ENCODE measurements at places on chromosomes 12 and 14.

DNA sequence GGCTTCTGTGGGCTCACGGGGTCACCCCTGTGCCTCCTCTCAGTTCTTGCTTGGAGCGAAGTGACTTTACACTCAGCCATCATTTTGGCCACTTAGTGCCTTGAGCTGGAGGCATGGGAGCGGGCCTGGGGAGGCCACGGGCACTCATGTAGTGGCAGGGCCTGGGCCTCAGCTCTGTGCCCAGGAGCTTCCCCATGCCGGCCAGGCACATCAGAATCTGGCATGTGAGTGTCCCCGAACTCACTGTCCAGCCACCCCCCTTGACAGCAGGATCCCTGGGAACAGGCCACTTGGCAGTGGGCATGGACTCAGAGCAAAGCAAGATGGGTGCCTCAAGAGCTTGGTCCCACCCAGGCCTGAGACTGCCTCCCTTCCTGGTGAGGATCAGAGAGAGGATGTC lies 29.5 kb downstream of the DDX51 start:
- no peak for DNase-seq

- DNase-seq = no peak
Measured at GRCh38 chr12:46965880-46966279, 113.5 kb upstream of the PCED1B start.

DNA sequence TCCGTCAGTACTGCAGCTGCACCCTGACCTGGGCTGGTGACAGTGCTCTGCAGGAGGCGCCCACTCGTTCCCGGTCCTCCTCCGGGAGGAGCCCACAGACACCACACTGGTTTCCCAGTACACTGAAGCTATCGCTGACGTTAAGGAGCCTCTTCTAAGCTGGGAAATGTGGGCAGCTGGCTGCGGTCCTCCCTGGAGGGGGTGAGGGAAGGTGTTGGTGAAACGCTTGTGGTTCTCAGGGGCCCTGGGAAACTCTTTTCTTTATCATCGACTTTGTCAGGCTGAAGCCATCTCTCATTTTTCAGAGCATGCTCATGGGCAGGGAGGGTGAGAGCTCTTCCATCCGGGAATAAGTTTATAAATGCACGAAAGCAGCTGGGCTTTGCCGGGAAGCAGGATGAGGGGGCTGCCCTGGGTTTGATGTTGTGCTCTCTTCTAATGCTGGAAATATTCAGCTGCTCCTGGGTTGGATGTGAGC lies 176.0 kb downstream of the CHST11 start:
- DNase-seq = no peak

DNA sequence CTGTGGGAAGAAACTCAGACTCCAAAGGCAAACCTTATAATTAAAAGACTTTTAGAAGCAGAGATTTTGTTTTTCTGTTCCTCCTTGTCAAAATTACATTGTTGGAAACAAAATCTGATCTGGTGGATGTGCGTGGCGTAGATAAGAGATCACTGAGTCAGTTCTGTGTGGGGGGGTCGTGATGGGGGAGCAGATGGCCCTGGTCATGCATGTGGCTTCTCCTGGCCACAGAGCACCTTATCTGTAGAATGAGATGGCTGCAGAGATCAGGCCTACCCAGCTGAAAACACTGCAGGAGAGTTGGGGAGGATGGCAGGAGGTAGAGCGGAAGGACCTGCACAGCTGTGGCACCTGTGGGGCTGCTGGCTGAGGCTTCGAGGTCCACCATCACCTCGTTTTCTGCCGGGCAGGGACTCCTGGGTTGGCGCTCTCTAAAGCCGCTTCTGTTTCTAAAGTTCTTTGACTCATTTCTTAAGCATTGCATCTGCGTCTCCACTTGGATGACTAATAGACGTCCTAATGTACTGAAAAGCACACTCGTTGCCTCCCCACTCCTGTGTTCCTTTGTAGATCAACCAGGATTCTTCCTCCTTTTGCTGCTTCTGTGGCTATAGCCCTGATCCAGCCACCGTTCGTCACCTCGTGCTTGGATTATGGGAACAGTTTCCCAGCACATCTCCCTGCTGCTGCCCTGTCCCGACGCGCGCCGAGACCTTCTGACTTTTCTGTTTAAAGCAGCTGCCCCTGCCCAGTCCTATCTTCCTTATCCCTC lies 93.4 kb downstream of the TSPAN9 start:
- DNase-seq = no peak

- DNase-seq = no peak
Measured at GRCh38 chr14:64730061-64730440, 25.8 kb downstream of the PLEKHG3 start.

- DNase-seq = no peak
Measured at GRCh38 chr14:74956027-74956279, 556 bp upstream of the PGF start.

- no peak for DNase-seq
Measured at GRCh38 chr14:104220215-104221070, 82.1 kb downstream of the KIF26A start.

GRCh38 chr12:131528144-131528543 lies 182.7 kb upstream of the SFSWAP start:
- DNase-seq = no peak

GRCh38 chr12:64825143-64826021 lies 935 bp downstream of the TBC1D30 start:
- DNase-seq = no peak

- no peak for DNase-seq
Measured at GRCh38 chr12:62075870-62076269, 184.3 kb upstream of the USP15 start.

DNA sequence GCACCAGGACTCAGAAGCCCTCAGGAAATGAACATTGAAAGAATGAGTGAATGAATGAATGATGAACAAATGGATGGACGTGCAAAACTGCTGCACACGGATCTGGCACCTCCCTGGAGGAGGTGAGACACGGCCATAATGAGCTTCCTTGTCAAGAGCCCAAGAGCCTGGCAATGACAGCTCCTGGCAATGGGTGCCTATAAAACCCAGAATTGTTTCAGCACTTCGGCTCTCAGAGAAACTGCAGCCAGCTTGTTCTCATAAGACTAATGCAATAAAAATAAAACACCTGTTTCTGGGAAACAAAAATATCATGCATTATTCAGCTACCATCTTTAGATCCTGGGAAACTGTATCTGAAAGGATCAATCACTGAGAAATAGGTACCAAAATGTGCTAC lies 200.5 kb upstream of the SFSWAP start:
- no peak for DNase-seq

- DNase-seq = no peak
Measured at GRCh38 chr12:46699986-46700385, 125.8 kb downstream of the SLC38A4 start.

- no peak for DNase-seq
Measured at GRCh38 chr12:69243099-69244084, 4.0 kb downstream of the CPSF6 start.

DNA sequence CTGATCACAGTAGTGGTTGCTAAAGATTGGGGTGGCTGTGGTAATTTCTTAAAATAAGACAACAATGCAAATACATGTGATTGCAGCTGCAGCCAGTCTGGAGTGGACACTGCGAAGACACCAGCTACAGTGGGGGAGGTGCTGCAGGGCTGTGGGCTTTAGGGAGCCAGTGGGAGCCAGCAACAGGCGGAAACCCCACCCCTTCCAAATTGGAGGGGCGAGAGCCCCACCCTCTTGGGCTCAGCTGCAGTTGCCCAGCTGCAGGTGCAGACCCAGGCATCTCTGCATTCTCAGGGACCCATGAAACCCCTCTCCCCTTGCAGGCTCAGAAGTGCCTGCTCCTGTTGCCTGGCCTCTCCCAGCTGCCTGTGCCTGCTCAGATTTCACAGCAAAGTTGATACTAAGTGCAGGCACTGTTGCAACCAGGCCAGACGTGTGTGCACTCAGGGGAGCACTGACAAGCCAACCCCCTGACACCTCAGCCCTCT lies 104.8 kb downstream of the MYF5 start:
- DNase-seq = no peak

GRCh38 chr14:94052662-94053061 lies 26.5 kb downstream of the OTUB2 start:
- DNase-seq = no peak

- no peak for DNase-seq
Measured at GRCh38 chr12:114403690-114404066, 2.3 kb downstream of the TBX5 start.

GRCh38 chr14:24673534-24674203 lies 39.7 kb upstream of the GZMB start:
- DNase-seq = peak; percentile 56

DNA sequence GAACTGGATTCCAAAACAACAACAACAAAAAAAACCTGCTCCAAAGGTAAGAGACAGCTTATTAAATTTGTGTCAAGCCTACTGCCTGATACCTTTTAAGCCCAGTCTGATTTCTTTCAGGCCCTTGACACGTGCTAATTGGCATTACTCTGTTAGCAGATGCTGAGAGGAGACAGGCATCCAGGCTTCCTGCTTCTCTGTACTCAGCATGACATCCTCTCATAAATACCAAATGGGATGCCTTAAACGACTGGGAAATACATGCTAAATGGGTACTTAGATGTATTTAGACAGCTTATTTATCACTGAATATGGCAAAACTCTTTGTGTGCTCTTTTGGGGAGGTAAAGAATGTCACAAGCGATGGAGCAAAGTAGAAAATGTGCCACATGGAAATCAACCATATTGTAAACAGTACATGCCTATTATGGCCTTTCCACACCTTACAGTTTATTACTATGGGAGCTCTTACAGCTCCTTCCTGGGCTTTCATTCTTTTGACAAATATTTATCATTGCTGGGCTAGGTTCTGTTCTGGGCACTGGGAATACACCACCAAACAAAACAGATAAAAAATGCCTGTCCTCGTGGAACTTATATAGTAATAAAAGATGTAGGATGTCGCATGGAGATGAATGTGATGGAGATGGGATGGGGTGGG lies 11.5 kb upstream of the PCED1B start:
- no peak for DNase-seq

Data from activated T-cell treated with anti-CD3 and anti-CD28 coated beads for 48 hours (primary cell).